Amniotic stem cell (primary cell): ENCODE measurements at places on chromosomes 12 and 14.

- no peak for DNase-seq
These were observed 1445.8 kb upstream of the FLRT2 start for GRCh38 chr14:84084056-84084630.

GRCh38 chr14:74464785-74465184 lies 28.3 kb downstream of the NPC2 start:
- no peak for DNase-seq

- DNase-seq: no peak
These were observed 31.5 kb downstream of the RAD9B start for GRCh38 chr12:110533607-110534006.

- no peak for DNase-seq
These were observed 7.3 kb upstream of the TRPV4 start for GRCh38 chr12:109840305-109841074.

GRCh38 chr14:78130356-78130755 lies 39.8 kb upstream of the NRXN3 start:
- DNase-seq: no peak

GRCh38 chr12:45839917-45840316 lies 110.4 kb downstream of the ARID2 start:
- no peak for DNase-seq

DNA sequence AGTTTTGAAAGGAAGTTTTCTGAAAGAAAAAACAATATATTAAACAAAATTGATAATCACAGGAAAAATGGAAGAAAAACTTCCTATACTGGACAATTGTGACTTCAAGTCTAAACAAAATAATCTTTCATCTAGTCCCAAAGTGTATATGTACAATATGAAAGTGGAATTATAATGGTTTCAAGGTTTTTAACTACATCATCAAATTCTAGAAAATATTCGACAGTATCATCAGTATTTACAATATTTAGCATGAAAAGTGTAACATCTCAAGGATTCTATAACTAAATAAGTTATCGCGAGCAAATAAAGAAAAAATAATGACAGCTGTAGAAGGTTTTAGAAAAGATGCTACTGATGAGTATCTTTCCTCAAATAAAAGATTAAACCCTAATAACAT lies 310.9 kb upstream of the LRFN5 start:
- DNase-seq: no peak

DNA sequence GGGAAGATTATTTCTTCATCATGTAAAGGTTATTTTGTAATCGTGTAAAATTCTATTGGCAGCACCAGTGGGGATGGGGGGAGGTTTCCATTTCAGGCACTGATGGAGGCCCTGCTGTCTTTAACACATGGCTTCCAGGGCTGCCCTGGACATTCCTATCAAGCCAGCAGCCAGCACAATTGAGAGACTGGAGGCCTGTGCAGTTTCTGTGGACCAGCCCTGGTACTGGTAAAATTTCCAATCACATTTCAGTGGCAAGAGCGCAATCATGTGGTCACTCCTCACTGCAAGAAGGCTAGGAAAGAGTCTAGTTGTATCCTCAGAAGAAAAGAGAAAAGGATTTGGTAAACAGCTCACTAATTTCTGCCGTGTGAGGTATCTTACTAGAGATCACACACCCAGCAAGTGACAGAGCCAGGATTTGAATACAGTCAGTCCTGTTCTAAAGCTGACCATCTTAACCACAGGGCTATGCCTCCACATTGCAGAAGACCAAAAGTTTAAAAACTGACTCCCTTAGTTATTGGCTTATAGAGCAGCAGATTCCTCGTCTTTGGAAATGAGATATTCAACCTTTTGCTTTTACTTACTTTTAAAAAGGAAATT lies 179.4 kb upstream of the ARHGAP5 start:
- DNase-seq: no peak

DNA sequence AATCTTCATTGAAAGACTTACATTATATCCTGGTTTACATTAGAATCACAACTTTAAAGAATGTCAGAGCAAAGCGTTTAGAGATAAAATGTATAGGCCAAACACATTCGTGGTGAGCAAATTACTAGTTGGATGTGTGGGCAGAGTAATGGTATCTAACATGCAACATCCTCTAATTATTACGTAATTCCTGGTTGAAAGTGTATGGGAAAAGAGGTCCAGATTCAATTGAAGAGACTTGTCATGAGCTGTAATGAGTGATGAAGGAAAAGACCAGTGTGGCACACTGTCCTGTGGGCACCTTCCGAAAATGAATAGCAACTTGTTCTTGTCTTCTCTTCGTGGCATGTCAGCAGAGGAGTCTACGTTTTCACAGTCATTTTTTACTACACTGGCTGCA lies 192.8 kb downstream of the LRIG3 start:
- DNase-seq: no peak

GRCh38 chr12:50523772-50524171 lies 19.0 kb downstream of the DIP2B start:
- no peak for DNase-seq

DNA sequence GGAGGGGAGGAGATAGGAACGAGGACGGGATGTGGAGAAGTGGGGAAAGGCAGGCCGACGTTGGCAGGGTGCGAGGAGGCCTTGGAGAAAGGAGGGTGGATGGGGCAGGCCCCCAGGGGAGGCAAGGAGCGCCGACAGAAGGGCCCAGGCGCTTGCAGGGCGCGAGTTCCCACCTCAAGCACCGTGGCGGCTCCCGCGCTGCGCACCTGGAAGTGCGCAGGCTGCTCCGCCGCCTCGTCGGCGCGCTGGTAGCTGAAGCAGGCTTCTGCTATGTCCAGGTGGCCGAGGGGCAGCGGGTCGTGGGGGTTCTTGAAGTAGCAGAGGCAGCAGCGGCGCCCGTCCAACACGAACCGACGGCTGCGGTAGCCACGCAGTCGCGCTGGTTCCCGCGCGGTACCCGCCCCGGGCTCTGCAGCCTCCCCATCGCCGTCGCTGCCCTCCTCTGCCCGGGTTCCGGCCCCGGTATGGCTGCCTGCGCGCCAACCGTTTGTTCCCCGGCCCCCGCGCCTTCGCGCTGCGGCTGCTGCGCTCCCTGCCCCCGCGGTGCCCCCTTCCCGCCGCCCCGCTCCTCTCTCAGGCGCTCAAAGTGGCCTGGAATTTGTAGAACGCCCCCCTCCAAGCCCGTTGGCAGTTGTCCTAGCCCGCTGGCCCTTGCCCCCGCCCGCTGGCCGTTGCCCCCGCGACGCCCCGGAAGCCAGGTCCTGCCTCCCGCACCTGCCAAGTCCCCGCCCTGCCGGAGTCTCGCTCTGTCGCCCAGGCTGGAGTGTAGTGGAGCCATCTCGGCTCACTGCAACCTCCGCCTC lies 1.1 kb upstream of the ACTR6 start:
- DNase-seq: no peak

DNA sequence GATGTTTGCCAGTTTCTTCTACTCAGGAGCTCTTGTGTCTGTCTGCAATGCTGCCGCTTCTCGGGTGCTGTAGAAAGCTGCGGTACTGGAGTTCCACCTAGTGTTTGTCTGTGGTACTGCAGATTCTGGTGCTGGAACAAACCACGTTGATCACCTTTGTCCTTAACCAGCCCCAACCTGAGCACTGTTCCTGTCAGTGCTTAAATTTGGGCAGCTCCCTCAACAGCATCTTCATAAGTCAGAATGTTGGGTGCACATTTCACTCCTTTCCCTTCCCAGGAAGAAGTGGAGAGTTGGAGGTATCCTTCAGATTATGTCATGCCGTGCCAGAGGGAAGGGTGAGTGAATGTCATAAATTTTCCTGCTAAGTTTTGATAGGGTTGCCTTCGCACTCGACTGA lies 48.7 kb upstream of the LALBA start:
- peak; percentile 58 for DNase-seq

- peak; percentile 35 for DNase-seq
These were observed 16.1 kb downstream of the PIGH start for GRCh38 chr14:67583711-67584644.

DNA sequence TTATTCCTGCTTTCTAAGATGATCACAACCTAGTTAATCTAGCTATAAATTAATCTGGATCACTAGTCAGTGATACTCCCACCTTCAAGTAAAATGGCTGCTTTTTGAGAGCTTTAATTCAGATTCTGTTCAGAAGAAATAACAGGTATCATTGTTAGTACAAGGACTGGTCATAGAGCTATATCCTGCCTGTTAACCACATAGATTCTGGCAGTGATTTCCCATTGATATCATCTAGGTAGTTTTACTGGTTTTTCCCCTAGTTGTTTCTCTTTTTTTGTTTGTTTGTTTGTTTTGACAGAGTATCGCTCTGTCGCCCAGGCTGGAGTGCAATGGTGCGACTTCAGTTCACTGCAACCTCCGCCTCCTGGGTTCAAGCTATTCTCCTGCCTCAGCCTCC lies 39.0 kb upstream of the HIF1A start:
- DNase-seq: no peak

DNA sequence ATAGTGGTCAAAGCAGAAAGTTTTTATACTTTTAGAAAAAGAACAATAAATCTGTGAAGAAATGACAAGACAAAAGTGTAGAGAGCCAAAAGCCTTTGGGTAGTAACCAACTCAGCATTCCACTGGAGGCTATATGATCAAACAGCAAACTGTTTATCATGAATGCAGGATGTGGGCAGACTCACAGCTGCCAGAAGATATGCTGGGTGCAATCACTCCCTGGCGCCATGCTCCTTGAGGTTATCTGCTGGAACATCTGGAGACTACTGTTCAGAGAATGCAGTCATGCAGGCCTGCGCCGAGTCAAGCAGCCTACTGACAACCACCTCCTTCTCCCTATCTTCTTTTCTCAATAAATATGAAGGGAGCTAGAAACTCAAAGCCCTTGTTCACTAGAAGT lies 49.0 kb upstream of the SLC8A3 start:
- no peak for DNase-seq

DNA sequence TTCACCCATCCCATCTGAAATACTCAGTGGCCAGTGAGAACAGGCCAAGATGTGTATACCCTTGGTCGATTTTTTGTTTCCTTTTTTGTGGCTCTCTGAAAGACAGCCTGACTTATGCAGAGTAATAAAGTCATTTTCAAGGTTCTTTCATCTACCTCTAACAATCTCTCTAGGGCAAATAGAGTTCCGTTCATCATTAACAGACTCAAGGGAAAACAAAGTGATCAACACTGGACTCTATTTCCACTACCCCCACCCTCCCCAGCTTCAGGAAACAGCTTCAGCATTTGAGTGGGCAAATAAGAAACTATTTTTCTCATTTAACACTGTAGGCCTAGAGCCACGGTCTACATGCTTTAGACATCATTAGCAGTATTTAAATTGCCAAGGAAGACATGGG lies 15.9 kb downstream of the PRKAB1 start:
- DNase-seq: no peak

GRCh38 chr12:111055181-111055880 lies 135.0 kb upstream of the MYL2 start:
- no peak for DNase-seq

GRCh38 chr12:48813465-48814261 lies 4.6 kb upstream of the CACNB3 start:
- no peak for DNase-seq

- DNase-seq: no peak
These were observed 66.7 kb downstream of the DHRS2 start for GRCh38 chr14:23702656-23703426.

GRCh38 chr14:77139540-77140358 lies 1.8 kb downstream of the ZDHHC22 start:
- no peak for DNase-seq

DNA sequence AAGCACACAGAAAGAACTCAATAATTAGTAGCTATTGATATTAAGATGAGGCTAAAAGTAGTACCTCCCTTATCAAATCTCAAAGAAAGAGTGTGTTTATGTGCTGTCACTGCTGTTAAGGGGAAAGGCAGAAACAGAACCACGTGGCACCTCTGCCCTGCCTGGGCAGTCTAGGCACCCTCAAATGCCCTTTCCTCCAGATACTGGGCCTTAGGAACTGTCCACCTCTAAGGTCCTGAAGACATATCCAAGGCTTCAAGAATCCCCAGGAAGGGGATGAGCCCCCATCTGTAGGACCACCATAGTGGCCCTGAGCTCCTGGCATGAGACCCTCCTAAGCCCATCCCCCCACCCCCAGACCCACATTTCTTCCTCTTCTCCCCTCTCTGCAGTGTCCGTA lies 29.1 kb downstream of the NGB start:
- DNase-seq: no peak

DNA sequence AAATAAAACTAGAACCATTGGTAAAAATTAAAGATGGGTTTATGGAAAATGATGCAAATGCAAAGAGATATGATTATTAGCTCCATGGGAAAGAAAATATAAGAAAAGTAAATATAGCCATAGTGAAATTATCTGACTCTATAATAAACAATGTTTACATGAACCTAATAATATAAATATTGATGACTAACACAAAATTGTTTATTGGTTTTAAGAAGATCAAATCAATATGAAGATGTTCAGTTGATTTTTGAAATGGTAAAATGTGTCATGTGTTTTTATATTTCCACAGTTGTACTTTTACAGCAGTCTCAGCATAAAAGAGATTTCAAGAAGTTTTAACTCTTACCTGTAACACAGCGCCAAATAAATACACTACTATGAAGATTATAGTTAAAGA lies 114.0 kb downstream of the SLC41A2 start:
- no peak for DNase-seq

DNA sequence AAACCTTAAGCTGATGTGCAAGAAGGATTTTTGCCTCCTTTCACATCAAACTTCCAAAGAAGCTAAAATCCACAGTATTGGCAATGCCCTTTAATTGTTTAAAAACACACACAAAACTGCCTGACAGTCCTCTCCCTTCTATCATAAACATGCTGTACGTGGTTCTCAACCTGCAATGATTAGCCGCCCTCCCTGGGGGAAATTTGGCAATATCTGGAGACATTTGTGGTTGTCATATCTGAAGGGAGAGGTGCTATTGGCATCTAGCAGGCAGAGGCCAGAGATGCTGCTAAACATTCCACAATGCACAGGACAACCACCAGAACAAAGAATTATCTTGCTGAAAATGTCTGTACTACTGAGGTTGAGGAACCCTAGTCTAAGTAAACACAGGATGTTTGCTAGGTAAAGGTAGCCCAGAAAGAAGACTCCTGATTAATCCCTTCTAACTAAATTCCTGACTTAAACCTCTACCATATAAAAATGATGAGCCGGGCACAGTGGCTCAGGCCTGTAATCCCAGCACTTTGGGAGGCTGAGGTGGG lies 1.2 kb downstream of the ACOT6 start:
- DNase-seq: no peak

DNA sequence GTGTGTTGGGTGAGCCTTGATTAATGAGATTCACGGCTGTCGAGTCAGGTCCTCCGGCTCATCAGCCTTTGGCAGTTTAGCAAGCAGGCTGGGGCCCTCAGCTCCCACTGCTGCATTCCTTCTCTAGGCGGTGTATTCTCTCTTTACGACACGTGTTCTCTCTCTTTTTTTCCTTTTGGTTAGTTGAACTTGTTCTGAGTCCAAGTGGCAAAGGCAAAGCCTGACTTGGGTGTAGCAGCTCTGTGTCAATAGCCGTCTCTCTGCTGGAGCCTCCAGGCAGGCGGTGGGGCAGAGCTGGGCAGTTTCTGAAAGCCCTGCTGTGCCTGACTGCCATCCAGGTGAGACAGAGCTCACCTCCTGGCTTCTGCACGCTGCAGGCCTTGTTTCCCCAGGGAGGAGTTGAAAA lies 46.6 kb downstream of the SUSD6 start:
- no peak for DNase-seq

GRCh38 chr12:76268267-76268666 lies 79.9 kb downstream of the BBS10 start:
- no peak for DNase-seq

GRCh38 chr12:83827860-83828259 lies 1084.7 kb downstream of the SLC6A15 start:
- no peak for DNase-seq

GRCh38 chr14:101511620-101512375 lies 49.5 kb upstream of the DIO3 start:
- no peak for DNase-seq
